ENCODE measurements at places on chromosomes 5 and 9. TPM values are rescaled to one million over a fixed set of nuclear protein-coding genes. Genes with fewer than 3 reads are reported as not detected.

DNA sequence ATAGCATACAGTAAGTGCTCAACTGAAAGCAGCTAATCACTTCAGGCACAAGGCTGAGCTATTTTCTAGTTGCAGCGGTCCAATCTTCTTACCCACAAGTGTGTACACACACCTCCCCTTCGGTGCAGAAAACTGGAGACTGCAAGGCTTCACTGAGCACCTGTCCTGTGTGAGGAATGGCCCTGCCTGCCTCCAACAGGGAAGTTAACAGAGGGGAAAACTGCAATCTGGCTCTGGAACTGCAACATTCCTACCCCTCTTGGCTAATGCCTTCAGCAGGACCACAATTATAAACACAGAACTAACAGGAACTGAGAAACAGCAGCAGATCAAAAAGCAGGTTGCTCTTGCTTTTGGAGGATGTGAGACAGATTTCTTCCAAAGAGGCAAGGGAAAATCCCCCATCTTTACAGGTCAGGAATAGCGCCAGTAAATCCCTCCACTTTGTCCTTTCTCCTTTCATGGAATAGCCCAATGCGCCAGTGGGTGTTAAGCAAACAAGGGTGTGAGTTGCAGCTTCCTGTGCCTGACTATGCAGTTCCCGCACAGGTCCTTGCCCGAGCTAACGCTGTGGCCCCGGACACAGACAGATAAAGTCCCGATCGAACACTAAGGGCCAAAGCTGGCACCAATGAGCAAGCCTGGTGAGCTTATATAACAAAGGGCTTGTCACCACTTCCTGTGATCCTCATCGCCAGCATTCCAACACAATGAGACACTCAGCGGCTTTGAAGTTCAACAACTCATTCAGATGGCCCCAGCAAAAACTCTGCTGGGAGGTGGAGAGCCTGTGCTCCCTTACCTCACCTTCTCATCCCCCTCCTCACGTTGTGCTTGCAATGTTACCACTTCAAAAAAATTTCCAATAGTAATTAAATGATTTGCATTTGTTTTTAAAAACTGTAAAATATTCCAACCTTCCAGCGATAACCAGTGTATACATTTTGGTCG is 21.5 kb downstream of the SHB start:
- H3K27ac ChIP-seq: peak overlapping the region; percentile 85
- H3K36me3 ChIP-seq: no peaks in the 10 kb centered on the region
- no peaks in the 10 kb centered on the region for H3K27me3 ChIP-seq
- H3K4me3 ChIP-seq: no peak overlapping the region
- DNase-seq: no peak
- peaks cover 51% of the 10 kb centered on the region for H3K4me1 ChIP-seq

DNA sequence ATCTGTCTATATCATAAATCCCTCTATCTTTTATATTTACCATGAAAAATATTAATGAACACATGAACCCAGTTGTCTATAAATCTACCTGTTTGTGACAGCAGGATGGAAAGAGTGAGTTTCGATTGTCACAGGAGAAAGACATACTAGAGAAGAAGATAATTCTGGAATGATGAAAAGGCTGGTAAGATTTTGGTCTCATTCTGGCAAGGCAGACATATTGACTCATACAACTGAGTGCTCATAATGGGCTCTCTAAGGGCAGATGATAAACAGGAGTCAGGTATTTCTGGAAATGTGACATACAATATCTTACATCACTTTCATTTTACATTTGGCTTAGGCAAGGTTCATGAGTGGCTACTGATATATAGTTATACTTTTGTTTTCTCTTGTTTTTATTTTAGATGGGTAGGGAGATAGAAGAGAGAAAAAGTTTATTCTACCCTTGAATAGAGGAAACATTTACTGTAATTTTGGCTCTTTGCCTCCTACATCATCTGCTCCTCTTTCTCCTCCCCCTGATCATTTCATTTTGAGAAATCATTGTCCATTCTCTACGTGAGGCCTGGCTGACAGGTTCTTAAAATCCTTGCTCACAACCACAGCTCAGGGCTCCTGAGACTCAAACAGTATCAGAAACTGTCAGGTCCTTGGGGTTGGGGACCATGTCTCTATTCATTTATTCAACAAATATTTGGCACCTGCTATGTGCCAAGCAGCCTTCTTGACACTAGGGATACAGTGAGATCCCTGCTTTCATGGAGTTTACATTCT is 14.4 kb downstream of the ELOVL7 start:
- no peaks in the 10 kb centered on the region for H3K36me3 ChIP-seq
- no peak for DNase-seq
- H3K27ac ChIP-seq: no peak overlapping the region
- H3K4me1 ChIP-seq: no peaks in the 10 kb centered on the region

DNA sequence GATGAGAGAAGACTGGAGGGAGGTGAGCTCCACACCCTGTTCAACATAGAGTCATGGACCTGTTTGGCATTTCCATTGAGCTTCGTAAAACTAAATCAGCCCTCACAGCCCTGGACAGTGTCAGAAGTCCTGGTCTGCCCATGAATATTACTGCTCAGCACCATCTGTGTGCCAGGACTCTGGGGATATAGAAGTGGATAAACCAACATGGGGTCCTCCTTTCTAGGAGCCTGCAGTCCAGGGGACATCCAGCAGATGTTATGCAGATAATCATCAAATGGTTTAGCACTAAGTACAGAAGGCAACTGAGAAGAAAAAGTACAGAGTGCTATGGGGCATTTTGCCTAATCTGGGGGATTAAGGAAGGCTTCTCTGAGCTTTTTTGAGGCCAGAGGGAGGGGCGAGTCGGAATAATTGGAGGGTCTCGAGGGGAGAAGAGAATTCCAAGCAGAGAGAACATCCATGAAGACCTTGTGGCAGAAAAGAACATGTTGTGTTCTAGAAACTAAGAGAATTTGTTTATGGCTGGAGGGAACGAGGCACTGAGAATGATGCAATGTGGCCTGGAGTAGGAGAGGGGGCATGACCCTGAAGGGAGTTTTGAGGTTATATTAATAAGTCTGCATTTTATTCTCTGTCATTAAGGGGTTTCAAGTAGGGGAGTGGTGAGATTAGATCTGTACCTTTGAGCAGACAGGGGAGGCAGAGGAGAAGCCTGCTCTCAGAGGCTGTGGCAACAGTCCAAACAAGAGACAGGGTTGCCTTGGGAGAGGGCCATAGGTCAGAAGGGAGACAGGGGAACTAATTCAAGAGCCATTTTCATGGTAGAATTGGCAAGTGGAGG is 63.5 kb upstream of the SLC2A8 start:
- no peak overlapping the region for H3K4me3 ChIP-seq
- peak overlapping the region; percentile 15 for H3K27ac ChIP-seq
- H3K36me3 ChIP-seq: no peaks in the 10 kb centered on the region
- H3K4me1 ChIP-seq: peaks cover 3% of the 10 kb centered on the region
- no peak for DNase-seq
- no peaks in the 10 kb centered on the region for H3K27me3 ChIP-seq

The SPATA31A6 gene
- not detected for polyA plus RNA-seq

The SHISAL2B gene
- not detected for polyA plus RNA-seq

Data from liver (tissue), 10 donors.